Upper lobe of left lung (tissue), 6 donors: ENCODE measurements at places on chromosomes 16 and 17. TPM values are rescaled to one million over a fixed set of nuclear protein-coding genes. Genes with fewer than 3 reads are reported as not detected.

DNA sequence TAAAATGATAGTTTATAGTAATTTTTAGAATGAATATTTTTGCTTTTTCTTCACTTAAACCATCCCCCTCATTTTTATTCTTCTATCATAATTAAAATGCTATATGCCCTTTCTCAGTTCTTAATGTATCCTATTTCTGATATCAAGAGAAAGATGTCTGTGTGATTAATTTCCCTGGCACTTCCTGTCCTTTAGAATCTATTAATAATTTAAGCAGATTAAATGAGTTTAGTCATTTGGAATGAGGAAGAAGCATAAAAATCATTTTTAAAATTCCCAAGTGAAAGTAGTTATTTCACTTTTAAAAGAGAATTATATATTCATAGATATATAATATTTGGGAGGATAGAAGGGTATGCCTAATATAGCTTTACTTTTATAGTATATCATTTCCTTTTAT lies 27.8 kb upstream of the CDR2 start:
- no peaks in the 10 kb centered on the region for H3K27me3 ChIP-seq
- no peak overlapping the region for H3K27ac ChIP-seq
- no peak overlapping the region for H3K4me3 ChIP-seq
- no peaks in the 10 kb centered on the region for H3K36me3 ChIP-seq

GRCh38 chr16:55501549-55502322 lies 7.1 kb upstream of the LPCAT2 start:
- H3K27me3 ChIP-seq, result no peaks in the 10 kb centered on the region
- no peak for DNase-seq
- peaks cover 15% of the 10 kb centered on the region for H3K4me1 ChIP-seq
- H3K4me3 ChIP-seq, result no peak overlapping the region
- peaks cover 17% of the 10 kb centered on the region for H3K36me3 ChIP-seq

- H3K27ac ChIP-seq, result no peak overlapping the region
- H3K4me1 ChIP-seq, result no peaks in the 10 kb centered on the region
- no peak overlapping the region for H3K4me3 ChIP-seq
- H3K36me3 ChIP-seq, result no peaks in the 10 kb centered on the region
Measured at GRCh38 chr16:47018223-47018891, 44.9 kb upstream of the DNAJA2 start.

- H3K27me3 ChIP-seq, result no peaks in the 10 kb centered on the region
- no peaks in the 10 kb centered on the region for H3K36me3 ChIP-seq
Measured at GRCh38 chr17:37488009-37488604, 1.6 kb upstream of the DUSP14 start.

DNA sequence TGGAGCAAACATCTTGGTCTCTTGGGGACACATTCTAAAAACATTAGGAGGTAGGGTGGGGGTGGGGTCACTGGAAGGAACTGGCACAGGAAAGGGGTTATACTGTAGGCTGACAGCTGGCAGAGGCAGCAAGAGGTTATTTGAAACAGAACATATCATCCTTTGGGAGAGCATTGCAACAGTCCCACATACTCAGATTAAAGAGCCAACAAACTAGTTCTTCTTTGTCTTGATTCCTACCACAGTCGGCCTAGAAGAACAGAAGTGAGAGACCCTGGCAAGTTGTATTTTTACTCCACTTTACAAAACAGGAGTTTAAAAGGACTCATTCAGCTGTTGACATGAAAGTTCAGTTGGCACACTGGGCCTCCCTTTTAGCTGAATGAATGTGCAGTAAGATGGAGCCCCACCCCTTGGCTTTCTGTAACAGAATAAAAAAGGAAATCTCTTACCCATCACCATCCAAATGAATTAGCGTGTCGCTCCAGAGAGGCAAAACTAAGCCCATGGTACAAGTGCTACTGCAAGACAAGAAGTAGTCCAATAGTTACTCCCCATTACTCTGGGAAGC lies 54.6 kb upstream of the CORO6 start:
- no peaks in the 10 kb centered on the region for H3K27me3 ChIP-seq
- H3K4me1 ChIP-seq, result peaks cover 23% of the 10 kb centered on the region
- peaks cover 23% of the 10 kb centered on the region for H3K36me3 ChIP-seq

- no peak overlapping the region for H3K27ac ChIP-seq
- H3K27me3 ChIP-seq, result no peaks in the 10 kb centered on the region
- H3K4me1 ChIP-seq, result peaks cover 11% of the 10 kb centered on the region
- H3K4me3 ChIP-seq, result no peak overlapping the region
Measured at GRCh38 chr17:43463241-43463640, 20.5 kb upstream of the DHX8 start.

DNA sequence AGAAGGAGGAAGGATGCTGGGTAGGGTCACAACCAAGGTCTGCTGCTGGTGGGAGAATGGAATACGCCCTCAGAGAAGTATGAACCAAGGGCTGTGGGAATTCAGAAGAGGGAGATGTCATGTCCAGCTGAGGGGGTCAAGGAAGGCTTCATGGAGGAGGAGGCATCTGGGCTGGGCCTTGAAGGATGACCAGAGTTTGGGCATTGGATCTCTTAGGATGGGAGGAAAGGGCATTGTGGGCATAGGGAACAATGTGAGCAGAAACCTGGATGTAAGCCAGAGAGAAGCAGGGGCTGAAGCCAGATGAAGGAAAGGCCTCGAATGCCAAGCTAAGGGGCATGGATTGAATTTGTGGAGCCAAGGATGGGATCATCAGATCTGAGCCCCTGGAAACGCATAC lies 49.2 kb upstream of the MAP3K14 start:
- H3K4me1 ChIP-seq, result no peaks in the 10 kb centered on the region
- H3K4me3 ChIP-seq, result no peak overlapping the region
- DNase-seq, result no peak
- H3K27ac ChIP-seq, result no peak overlapping the region
- no peaks in the 10 kb centered on the region for H3K27me3 ChIP-seq
- no peaks in the 10 kb centered on the region for H3K36me3 ChIP-seq

DNA sequence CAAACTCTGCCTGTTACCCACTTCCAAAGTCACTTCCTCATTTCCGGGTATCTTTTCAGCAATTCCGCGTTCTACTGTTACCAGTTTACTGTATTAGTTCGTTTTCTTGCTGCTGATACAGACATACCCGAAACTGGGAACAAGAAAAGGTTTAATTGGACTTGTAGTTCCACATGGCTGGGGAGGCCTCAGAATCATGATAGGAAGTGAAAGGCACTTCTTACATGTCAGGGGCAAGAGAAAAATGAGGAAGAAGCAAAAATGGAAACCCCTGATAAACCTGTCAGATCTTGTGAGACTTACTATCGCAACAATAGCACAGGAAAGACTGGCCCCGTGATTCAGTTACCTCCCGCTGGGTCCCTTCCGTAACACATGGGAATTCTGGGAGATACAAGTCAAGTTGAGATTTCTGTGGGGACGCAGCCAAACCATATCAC lies 30.9 kb downstream of the PAFAH1B1 start:
- H3K27ac ChIP-seq, result peak overlapping the region; percentile 30
- H3K4me1 ChIP-seq, result peaks cover 25% of the 10 kb centered on the region
- DNase-seq, result no peak
- H3K27me3 ChIP-seq, result no peaks in the 10 kb centered on the region

- H3K4me3 ChIP-seq, result no peak overlapping the region
- DNase-seq, result no peak
- H3K36me3 ChIP-seq, result peaks cover 2% of the 10 kb centered on the region
- no peak overlapping the region for H3K27ac ChIP-seq
Measured at GRCh38 chr16:17204206-17204605, 266.6 kb downstream of the XYLT1 start.

GRCh38 chr16:3112058-3112880 lies at the start of gene ZNF205:
TSS of gene ZNF205 (plus strand) at chr16:3112586. CDS start at chr16:3113431, 845 bp downstream.
- H3K36me3 ChIP-seq, result peaks cover 24% of the 10 kb centered on the region
- no peaks in the 10 kb centered on the region for H3K27me3 ChIP-seq
- H3K4me1 ChIP-seq, result peaks cover 18% of the 10 kb centered on the region
- peak within 1 kb of the TSS; percentile 78 for H3K4me3 ChIP-seq
- H3K27ac ChIP-seq, result peak within 1 kb of the TSS; percentile 69
- peak; percentile 77 for DNase-seq

GRCh38 chr17:72146371-72146770 lies 25.6 kb downstream of the SOX9 start:
- no peak overlapping the region for H3K4me3 ChIP-seq
- H3K27me3 ChIP-seq, result no peaks in the 10 kb centered on the region
- H3K36me3 ChIP-seq, result no peaks in the 10 kb centered on the region
- H3K4me1 ChIP-seq, result no peaks in the 10 kb centered on the region

ASPA gene
- 0.79 TPM for total RNA-seq

KCNG4 gene
- total RNA-seq, result not detected

SMTNL2 gene
- 0.49 TPM for total RNA-seq

ALG1 gene
- 24.0 TPM for total RNA-seq
